Natural killer cell treated with Interleukin-12 subunit alpha and Interleukin-12 subunit beta and Interleukin-15 and Interleukin-18, amount 100 ng/mL, for 72 hours (primary cell): ENCODE measurements at places on chromosomes 11 and 22. TPM values are rescaled to one million over a fixed set of nuclear protein-coding genes. Genes with fewer than 3 reads are reported as not detected.

KRTAP5-7 gene
- not detected for total RNA-seq

DNA sequence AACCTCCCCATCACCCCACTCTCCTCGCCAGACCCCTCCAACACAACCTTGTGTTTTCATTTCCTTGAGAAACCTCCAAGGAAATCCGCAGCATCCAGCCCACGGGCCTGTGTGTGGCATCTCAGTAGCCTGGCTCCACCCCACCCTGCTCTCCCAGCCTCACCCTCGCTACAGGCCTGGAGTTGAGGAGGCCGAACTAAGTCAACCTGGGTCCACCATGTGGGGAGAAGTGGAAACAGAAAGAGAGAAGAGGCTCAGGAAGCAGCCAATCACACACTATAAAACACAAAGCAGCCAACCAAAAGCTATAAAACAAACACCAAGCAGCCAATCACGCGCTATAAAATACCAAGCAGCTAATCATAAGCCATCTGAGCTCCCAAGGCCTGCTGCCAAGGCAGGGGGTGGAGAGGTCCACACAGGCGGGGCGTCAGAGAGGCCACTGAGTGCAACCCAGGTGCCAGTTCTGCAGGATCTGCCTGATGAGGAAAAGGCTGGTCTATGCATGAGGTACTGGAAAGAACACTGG, 72.0 kb downstream of the MICAL3 start:
- DNase-seq = no peak
- H3K36me3 ChIP-seq = no peaks in the 10 kb centered on the region
- H3K4me3 ChIP-seq = no peak overlapping the region
- no peaks in the 10 kb centered on the region for H3K27me3 ChIP-seq
- H3K27ac ChIP-seq = no peak overlapping the region
- H3K4me1 ChIP-seq = peaks cover 20% of the 10 kb centered on the region

DNA sequence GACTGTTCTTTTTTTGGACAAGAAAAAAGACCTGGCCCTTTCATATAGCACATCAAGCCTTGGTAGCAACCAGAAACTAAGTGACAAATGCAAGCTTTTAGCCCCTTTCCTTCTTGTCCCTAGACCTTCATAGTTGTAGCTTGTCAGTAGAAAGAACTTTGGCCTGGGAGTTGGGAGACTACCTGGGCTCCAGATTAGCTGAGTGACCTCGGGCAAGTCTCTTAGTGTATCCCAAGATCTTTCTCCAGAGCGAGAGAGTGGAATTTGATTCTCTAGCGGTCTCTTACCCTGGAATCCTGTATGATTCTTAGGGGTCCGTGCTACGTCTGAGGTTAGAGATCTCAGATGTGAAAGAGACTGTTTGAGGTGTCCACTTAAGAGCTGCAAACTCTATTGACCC, 59.0 kb downstream of the ZNRF3 start:
- peaks cover 73% of the 10 kb centered on the region for H3K27me3 ChIP-seq
- peaks cover 3% of the 10 kb centered on the region for H3K4me1 ChIP-seq

KRTAP5-4 gene
- total RNA-seq = not detected

GRCh38 chr11:47183031-47183856, 3.0 kb downstream of the PACSIN3 start:
- no peak for DNase-seq
- no peak overlapping the region for H3K4me3 ChIP-seq
- H3K4me1 ChIP-seq = no peaks in the 10 kb centered on the region
- peaks cover 7% of the 10 kb centered on the region for H3K27me3 ChIP-seq
- no peak overlapping the region for H3K27ac ChIP-seq

DNA sequence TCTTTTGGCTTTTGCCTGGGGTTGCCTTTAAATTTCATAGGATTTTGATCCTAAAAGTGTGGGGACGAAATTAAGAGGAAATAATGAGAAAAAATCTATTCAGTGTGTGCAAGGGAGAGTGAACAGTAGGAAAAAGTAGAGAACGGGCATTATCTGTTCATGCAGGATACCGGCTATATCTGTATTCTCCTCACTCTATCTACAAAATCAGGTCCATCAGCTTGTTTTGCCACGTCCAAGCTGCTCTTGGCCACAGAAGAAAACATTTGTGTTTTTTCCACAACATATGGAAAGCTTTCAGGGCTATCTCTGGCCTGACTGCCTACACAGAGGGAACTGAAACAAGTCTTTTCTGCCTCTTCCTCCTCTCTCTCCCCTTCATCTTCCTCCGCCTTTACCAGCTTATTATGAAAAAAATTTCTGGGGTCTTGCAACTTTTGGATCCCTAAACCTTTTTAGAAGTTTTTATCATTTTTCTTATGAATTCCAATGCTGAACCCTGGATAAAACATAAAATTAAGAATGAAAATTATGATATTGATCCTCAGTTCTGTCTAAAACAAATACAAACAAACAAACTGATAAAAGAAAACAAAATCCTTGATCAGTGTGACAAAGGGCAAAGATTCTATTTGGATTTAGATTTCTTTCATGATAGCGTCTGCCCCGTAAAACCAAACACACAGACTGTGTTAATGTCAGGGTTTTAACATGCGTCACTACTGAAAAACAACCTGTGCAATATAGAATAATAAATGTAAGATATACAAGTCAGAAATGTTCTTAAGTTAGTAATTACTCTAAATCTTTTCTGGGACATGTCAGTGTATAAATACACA, 219.7 kb downstream of the CNTN5 start:
- H3K27ac ChIP-seq = no peak overlapping the region
- H3K27me3 ChIP-seq = no peaks in the 10 kb centered on the region
- H3K4me1 ChIP-seq = no peaks in the 10 kb centered on the region

DNA sequence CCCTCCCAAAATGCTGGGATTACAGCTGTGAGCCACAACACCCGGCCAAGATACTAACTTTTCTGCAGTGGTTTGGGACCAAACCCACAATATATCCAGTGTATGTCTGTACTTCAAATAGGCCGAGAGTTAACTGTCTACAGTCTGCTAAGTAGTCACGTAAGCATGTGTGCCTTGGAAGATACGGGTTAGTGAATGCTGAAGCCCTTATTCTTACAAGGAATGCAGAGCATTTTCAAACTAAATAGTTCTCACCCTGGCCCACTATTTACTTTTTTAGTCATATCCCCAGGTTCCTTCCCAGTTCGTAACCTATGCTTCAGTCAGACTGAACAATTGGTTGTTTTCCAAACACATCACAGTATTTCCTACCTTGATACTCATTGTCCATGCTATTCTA, 176.0 kb downstream of the WNT11 start:
- no peaks in the 10 kb centered on the region for H3K36me3 ChIP-seq
- no peak overlapping the region for H3K4me3 ChIP-seq
- H3K27ac ChIP-seq = no peak overlapping the region

- H3K27ac ChIP-seq = no peak overlapping the region
- H3K4me3 ChIP-seq = no peak overlapping the region
- H3K36me3 ChIP-seq = no peaks in the 10 kb centered on the region
- H3K4me1 ChIP-seq = no peaks in the 10 kb centered on the region
- peaks cover 27% of the 10 kb centered on the region for H3K27me3 ChIP-seq
- no peak for DNase-seq
Observed at GRCh38 chr11:69450857-69451220, 30.6 kb upstream of the LINC01488 start.

DNA sequence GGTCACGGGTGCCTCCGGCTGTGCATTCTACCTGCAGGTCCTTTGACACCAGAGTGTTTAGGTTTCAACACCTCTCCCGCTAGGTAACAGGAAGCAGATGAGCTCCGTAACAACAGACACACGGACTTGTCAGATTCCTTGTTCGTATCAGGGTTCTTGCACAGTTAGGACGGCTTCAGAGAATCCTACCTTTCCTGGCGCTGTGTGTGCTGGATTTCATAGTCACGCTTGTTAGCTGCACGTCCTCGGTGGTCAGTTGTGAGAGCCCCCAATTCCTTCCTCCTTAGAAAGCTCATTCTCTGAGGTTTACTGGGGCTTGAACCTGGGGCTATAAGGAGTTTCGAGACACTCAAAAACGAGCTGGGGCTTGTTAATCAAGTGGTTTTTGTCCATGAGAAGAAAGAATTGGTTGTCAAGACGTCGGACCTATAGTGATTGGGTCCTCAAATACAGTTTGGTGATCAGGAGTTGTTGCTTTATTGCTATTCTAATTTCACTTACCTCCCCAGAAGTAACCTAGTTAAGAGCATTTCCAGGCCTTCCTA, 664 bp downstream of the DDB2 start:
- DNase-seq = no peak
- H3K4me1 ChIP-seq = peaks cover 42% of the 10 kb centered on the region
- H3K4me3 ChIP-seq = peak overlapping the region; percentile 99
- peak overlapping the region; percentile 96 for H3K27ac ChIP-seq
- H3K27me3 ChIP-seq = no peaks in the 10 kb centered on the region
- peaks cover 18% of the 10 kb centered on the region for H3K36me3 ChIP-seq

TRAPPC4 gene
- total RNA-seq = 76.3 TPM

DNA sequence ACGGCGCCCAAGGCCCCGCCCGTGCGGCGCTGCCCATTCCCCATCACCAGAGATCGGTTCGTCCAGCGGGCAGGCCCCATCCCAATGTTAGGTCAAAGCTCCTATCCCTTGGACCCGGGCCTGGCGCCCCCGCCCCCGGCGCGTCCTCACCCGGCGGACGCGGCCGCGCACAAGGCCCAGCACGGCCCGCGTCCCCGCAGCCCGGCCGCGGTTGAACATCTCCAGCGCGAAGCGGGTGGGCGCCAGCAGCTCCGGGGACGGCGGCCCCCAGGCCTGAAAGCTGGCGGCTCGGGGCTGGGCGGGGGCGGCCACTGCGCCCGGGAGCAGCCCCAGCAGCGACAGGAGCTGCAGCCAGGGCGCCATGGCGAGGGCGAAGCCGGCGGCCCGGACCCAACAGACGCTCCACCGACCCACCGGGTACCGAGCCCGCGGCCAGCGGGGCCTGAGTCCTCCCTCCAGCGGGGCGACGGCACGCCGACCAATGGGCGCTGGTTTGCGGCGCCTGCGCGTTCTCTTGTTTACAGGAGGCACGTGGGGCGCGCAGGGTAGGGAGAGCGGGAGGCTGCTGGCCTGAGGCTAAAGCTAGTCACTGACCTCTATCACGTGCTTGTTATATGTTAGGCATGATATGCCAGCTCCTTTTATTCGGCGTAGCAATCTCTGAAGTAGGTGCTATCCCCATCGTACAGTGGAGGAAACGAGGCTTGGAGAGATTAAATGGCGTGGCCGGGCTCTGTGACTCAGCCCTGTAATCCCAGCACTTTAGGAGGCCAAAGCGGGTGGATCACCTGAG, at the start of gene CTSF:
Gene CTSF (minus strand): TSS at position 483 of the 793 bp plus-strand sequence. CDS start 120 bp downstream, at position 363.
- H3K4me3 ChIP-seq = peak within 1 kb of the TSS; percentile 75
- H3K36me3 ChIP-seq = no peaks in the 10 kb centered on the region

DNA sequence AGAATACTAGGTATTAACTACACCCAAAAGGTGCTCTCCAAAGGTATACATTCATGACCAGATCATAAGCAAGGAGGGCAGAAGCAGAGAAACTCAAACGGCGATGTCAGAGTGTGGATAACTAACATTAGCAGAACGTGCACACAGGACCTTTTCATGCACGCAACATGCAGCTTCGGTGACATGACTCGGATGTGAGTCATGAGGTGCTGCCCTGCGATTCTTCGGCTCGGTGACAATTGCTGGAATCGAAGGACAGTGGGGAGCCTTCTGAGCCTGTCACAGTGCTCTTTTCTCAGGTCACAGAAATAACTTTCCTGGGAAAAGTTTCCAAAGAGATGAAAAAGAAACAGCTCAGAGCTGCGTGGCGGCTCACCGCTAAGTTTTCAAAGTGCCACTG, 418.5 kb upstream of the SYN3 start:
- H3K36me3 ChIP-seq = no peaks in the 10 kb centered on the region
- no peak overlapping the region for H3K4me3 ChIP-seq
- no peaks in the 10 kb centered on the region for H3K27me3 ChIP-seq
- no peak overlapping the region for H3K27ac ChIP-seq
- DNase-seq = no peak
- H3K4me1 ChIP-seq = no peaks in the 10 kb centered on the region

TMEM86A gene
- 0.21 TPM for total RNA-seq

OR4C5 gene
- total RNA-seq = not detected

GRCh38 chr11:118846181-118846935, 37.3 kb upstream of the CXCR5 start:
- no peak for DNase-seq
- H3K27me3 ChIP-seq = no peaks in the 10 kb centered on the region
- no peak overlapping the region for H3K27ac ChIP-seq
- peaks cover 34% of the 10 kb centered on the region for H3K4me1 ChIP-seq
- no peak overlapping the region for H3K4me3 ChIP-seq

DCHS1 gene
- 0.73 TPM for total RNA-seq

DNA sequence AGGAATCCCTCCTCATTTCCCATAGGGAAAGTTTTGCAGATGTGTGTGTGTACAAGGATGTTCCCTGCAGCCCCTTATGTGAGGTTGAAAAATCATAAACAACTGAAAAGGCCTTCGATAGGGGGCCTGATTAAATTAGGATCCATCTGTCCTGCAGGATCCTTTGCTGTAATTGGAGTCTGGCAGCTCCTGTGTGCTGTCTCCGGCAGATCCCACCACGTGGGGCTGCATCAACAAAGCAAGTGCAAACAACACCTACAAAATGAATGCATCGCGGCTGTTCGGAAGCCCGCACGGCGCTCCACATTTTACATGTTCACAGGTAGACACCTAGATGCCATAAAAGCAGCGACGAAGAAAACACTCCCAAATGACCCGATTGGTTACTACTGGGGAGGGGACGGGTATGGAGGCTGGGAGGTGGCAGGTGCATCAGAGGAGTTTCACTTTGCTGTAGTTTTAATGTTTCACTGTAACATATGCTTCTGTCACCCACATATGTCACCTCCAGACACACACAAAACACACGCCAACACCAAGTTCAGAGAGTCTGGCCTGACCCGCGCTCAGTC, 52.2 kb downstream of the NFAM1 start:
- DNase-seq = no peak
- H3K4me3 ChIP-seq = no peak overlapping the region
- no peak overlapping the region for H3K27ac ChIP-seq
- H3K27me3 ChIP-seq = no peaks in the 10 kb centered on the region
- H3K36me3 ChIP-seq = no peaks in the 10 kb centered on the region
- no peaks in the 10 kb centered on the region for H3K4me1 ChIP-seq

GRCh38 chr11:64226507-64227051, 505 bp downstream of the NUDT22 start:
- peak; percentile 77 for DNase-seq
- H3K4me3 ChIP-seq = peak overlapping the region; percentile 84
- H3K27ac ChIP-seq = peak overlapping the region; percentile 79
- no peaks in the 10 kb centered on the region for H3K36me3 ChIP-seq
